NCI-H526 (cell line): ENCODE measurements at places on chromosomes 1 and 21.

DNA sequence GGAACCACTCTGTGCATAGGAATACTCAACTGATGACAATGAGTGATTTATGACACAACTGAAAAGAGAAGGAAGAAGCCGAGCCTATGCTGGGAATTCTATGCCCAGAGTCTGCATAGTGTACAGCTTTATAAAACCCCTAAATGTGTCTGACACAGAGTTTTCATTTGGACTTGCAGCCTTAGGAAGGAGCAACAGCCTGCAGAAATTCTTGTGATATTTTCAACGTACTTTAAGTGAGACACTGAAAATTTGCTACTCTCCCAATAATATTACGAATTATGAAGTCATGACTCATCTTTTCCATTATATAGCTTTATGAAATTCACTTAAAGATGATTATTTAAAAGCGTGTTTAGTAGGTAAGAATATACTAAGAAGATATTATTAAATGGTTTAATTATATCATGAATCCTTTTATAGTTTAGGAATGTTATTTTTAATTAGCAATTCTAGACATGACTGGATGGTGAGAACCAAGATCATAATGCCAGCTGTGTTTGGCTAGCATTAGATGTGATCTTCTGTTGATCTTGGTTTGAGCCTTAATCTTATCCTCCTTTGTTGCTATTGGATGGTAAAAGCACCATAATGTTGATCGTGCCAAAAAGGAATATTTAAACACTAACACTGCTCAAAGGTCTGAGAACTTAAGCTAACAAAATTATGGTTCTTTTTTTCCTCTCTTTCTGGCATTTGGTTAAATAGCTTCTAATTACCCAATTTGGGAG lies 785.1 kb upstream of the ADGRL4 start:
- DNase-seq = no peak

DNA sequence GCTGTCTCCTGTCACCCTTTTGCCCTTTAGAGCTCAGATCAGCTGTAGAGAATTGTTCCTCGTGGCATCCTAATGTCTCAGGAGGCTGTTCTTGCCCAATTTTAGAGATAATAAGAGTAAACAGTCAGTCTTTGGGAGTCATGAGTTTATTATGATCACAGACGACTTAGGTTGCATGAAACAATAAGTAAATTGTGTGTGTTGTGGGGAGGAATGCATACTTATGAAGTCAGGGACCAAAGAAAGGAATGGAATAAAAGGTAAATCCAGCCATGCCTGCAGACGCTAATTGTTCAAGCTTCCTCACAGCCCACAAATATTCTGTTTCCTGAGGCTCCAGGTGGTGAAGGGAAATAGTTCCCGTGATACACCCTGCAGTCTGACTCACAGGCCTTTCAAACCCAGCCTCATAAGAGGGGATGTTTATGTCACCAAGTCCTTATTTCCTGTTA lies 897 bp downstream of the EPHX4 start:
- DNase-seq = peak; percentile 20

DNA sequence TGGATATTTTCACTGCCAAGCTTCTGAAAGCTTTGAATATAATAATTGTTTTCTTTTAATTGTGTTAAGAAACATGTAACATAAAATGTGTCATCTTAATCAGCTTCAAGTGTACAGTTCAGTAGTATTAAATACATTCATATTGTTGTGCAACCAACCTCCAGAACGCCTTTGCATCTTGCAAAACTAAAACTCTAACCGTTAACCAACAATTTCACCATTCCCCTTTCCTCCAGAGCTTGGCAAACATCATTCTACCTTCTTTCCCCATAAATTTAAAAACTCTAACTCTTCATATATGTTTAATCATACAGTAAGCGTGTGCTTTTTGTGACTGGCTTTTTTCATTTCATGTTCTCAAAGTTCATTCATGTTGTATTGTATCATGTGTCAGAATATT lies 2.1 kb downstream of the MNDA start:
- no peak for DNase-seq

- DNase-seq = no peak
Measured at GRCh38 chr1:175566247-175566646, 177.1 kb downstream of the TNR start.

GRCh38 chr1:67558449-67559193 lies 126.4 kb upstream of the GADD45A start:
- no peak for DNase-seq

GRCh38 chr1:81800695-81801650 lies at the start of gene ADGRL2:
ADGRL2 (plus strand) TSS chr1:81800934; CDS start chr1:81836985, 36,051 bp downstream.
- DNase-seq = peak; percentile 59

DNA sequence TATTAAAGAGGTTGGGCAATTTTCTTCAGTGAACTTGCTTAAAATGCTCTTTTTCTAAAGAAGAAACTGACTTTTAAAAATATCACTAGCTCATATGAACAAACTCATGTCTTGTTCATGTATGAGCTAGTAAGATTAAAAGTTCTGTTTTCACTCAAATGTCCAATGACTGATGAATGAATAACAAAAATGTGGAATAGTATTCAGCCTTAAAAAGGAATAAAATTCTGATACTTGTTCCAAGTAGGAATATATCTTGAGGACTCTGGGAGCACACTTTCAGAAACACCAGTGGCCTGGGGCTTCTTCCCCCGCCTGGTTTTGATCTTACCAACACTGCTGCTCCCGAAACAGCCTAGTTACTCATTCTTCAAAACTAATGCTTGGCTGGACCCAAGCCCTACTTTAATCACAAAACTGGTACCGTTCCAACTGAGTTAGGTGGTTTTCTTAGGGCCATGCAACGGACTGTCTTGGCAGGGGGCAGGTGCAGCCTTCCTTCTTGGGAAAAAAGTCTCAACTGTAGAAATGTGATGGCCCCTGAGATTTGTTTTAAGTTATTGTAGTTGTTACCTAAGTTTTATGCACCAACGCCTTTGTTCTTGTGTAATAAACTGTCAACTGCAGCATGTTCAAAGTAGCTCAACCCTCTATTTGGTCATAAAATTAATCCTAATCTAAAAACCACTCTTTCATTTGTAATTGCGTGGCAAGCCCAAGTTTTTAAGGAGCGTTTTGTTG lies 116.0 kb downstream of the ETS2 start:
- DNase-seq = no peak

- DNase-seq = no peak
Measured at GRCh38 chr1:22056936-22057335, 4.4 kb downstream of the CDC42 start.

GRCh38 chr1:28176492-28177470 lies at the start of gene PTAFR:
PTAFR (minus strand) TSS chr1:28176690; CDS start chr1:28151021, 25,669 bp downstream.
- no peak for DNase-seq

DNA sequence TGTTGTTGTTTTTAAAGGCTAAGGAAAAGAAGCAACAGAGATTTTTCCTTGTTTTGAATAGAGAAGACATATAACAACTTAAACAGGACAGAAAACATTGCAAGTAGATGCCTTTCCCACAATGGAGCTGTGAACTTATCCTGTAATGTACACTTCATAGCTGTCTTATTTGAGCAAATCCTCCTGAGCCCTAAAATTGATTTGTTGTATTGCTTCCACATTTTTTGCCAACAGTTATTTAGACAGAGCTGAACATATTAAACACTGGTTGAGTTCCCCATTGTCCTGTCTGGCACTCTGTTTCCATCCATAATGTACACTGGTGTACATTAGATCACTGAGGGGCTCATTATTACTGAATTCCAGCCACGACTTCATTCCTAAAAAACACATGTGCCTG lies 32.2 kb downstream of the CACHD1 start:
- no peak for DNase-seq

DNA sequence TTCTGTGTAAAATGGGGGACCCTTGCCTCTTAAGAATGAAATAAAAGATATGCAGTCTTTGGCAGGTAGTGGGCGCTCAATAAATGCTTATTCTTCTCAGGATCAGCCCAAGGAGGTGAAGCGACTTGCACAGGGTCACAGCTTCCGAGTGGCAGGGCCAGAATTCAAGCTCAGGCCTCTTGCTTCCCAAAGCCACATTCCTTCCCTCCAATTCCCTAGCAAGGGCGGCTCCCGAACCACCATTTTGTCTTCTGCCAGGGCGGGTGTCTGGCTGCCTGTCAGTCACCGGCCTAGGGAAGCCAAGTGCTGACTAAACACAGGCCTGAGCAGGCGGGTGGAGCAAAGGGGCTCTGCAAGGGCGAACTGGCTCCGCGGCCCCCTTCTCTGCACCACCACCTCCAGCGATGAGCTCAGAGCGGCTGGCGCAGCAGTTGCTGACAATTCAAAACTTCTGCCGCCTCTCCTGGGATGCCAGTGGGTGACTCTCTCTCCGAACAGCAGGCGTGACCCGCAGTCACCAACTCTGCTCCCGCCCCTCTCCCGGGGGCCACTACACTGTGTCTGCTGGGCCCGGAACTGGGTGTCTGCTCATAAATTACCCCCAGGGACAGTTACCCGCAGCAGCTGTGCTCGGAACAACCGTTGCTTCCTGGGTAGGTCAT lies 10.8 kb downstream of the GPR3 start:
- no peak for DNase-seq

DNA sequence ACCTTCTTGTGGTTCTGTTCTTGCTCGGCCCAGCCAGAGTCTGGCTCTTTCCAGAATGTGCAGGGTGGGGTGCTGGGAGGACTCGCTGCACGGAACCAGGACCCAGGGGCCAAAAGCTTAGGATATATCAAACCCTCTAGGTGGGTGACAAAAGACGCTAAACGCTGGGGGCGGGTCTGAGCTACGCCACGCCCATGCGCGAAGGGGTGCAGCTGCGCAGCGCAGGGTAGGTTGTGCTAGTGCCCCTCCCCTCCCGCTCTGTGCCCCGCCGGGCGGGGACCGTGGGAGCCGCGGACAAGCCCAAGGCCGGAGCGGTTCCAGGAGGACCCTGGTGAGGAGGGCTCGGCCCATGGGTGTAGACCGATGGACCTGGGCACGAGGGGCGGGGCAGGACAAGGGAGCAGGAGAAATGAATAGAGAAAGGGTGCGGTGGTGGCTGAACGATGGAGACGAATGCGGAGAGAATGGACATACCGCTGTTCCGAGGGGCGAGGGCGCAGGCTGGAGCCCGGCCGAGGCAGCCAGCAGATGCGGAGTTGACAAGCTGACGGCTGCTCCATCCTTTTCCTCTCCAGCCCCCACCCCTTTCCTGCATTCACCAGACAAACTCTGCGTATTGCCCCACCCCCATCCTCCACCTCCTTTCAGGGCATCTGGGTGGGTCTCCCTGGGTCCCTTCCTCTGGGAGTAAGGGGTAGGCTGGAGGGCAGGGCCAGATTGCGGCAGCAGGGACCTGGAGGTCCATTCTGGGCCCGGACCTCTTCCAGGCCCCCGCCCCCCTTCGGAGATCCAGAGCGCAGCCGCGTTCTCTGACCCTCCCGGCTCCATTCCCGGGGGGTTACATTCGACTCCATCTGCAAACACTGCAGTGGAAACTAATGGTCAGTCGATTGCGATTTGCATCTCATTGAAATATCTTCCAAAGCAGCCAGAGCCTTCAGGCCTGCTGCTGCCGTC lies at the start of gene RUSC1:
TSS of gene RUSC1 (plus strand) at position 234 of the 957 bp plus-strand sequence. CDS start 880 bp downstream, outside the sequence.
- DNase-seq = peak; percentile 83

DNA sequence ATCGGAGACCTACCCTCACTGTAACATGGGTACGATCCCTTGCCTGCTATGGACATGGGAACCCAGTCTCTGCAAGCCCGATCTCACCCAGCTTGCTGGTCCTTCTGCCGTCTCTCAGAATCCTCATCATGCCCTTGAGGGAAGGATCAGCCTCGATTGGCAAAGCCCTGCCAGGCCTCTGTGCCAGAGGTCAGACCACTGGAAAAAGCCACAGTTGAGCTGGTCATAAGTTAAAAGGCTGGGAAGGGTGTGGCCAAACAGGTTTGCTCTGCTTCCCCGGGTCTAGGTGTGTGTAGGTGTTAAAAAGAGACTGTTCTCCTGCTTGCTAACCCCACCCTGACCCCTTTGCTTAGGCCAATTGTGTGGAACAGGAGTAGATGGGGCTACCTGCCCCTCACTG lies 19.5 kb upstream of the PADI3 start:
- no peak for DNase-seq

- no peak for DNase-seq
Measured at GRCh38 chr1:220875260-220875659, 4.0 kb upstream of the HLX start.

DNA sequence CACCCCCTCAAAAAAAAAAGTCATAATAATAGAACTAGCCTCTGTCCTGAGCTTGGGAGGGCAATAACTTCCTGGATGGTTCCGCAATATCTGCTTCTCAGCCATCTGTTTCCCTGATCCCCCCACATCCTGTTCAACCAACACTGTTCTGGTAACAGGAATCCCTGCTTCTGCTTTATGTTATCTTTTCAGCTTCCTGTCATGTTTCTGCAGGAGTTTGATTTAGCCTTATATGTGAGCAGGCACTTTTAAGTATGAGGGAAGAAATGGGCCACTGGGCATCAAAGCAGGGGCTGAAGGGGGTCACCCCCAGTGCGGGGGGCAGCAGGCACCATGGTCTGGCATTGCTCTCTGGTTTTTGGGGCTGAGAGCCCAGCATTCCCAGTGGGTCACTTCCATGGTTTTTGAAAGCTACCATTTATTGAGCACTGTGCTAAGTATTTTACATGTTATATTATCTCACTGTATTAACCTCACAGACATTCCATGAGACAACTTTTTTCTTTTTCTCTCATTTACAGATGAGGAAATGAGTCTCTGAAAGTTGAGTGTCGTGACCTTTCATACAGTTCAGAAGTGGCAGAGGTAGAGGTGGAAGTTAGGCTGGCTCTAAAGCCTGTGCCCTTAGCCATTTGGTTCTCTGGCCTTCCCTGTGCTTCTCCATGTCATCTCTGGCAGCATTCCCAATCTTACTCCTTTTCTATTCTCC lies 61.9 kb downstream of the DNTTIP2 start:
- DNase-seq = no peak

GRCh38 chr1:226098870-226099835 lies 36.6 kb downstream of the H3-3A start:
- no peak for DNase-seq

GRCh38 chr1:180765151-180765550 lies 133.3 kb downstream of the XPR1 start:
- DNase-seq = peak; percentile 70

DNA sequence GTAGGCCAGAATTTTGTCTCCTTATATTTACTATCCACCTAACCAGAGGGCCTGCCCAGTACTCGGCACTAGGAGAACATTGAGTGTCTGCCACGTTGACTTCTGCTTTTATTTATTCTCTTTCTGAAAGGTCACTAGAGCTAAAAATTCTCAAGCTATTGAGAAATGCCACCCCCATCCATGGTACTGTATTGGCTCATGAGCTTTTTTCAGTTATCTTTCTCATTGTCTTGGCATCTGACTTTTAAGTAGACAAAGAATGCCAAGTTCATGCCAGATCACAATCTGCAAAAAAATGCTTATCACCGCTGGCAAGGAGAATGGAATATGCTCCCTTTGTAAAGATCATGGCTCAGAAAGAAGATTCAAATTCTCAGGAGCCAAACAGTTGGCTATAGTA lies 49.8 kb upstream of the MROH9 start:
- DNase-seq = no peak

DNA sequence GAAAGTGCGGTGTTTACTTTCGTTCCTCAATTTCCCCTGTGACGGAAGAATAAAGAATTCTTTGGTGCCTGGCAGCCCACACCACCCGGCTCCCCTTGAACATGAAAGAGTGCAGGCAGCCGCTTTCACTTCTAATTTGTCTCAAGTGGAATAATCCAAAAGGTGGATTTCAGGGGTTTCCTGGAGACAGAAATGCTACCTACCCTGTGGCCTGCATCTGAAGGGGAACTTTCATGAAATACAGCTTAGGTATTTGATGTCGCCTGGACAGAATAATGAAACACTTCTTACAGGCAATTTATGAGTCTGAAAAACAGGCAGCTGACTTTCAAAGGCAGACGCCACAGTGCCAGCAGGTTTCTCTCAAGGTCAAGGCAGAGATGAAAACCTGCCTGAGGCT lies 169.5 kb upstream of the USP24 start:
- no peak for DNase-seq

GRCh38 chr1:233383984-233384383 lies 56.5 kb downstream of the MAP3K21 start:
- no peak for DNase-seq
